8988T (cell line): ENCODE measurements at places on chromosomes 5 and 9.

- DNase-seq, result no peak
Observed at GRCh38 chr5:66788556-66788955, 192.4 kb downstream of the MAST4 start.

DNA sequence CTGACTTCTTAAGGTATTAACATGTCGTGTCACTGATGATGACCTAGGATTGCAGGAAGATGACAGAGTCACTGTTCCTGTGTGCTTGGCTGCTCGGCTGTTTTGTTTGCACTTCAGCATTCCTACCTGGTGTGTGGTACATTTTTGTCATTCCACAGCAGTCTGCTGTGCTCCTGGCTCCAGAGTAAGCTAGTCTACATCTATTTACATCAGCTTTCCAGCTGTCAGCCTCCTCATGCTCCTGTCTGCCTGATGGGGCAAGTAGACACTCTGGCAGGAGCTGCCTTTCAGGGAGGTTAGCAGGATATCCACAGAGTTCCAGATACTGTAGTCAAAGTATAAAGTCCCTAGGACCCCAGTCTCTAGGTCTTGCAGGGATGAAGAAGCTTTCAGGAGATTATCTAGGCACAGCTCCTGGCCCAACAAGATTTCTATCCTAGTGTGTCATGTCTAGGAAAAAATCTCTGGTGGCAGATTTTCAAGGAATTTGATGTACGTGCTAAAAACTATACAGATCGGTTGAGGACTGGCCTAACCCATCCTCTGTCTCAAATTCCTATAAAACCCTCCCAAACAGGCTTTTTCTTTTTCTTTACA, 28.4 kb downstream of the RUSC2 start:
- DNase-seq, result peak; percentile 33

DNA sequence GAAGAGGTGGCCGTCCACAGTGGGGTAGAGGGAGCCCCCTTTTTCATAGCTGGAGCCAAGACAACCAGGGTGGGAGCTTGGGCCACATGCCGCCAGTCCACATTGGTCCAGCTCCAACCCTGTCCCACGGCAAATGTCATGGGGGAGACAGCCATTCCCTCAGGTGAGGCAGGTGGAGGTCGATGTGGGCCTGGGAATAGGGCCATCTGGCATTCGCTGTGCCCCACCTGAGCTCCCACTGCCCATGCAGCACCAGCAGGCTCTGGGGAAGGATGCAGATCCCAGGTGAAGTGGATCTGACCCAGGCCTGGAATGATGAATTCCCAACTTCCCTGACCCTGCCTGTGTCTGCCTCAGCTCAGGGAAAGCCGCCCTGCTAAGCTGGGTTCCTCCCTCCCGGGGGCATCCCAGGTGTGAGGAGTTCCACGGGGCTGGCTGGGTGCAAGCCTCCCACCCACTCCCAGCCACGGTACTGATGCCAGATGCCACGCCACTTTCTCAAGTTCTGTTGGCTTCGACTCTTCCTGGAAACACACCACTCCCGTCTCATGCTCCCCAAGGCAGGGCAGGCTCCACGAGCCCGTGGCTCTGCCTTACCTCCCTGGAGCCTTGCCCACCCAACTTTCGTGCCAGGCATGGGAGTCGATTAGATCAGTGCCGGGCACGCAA, 25.2 kb upstream of the FCN2 start:
- no peak for DNase-seq

DNA sequence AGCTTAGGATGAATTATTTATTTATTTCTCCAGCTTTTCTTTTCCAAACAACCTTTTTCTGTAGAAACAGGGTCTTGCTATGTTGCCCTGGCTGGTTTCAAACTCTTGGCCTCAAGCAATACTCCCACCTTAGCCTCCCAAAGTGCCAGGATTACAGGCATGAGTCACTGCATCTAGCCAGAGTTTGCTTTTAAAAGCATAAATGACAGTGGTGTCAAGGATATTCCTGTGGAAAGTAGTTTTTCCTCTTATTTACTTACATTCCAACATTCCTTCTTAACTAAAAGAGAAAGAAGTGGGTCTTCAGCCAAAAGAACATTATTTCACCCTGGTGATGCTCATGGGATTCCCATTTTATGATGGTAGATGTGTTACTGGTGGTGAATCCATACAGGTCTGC, 62.4 kb downstream of the GRIA1 start:
- DNase-seq, result no peak
